SK-N-MC (cell line): ENCODE measurements at places on chromosomes 12 and 14.
A peak's percentile ranks its signal among the peaks of the same experiment; 100 is the strongest.

- DNase-seq = no peak
Observed at GRCh38 chr14:65549429-65549828, 136.9 kb downstream of the FUT8 start.

- DNase-seq = no peak
Observed at GRCh38 chr14:49898485-49898884, 5.6 kb downstream of the ARF6 start.

- DNase-seq = no peak
Observed at GRCh38 chr12:128848371-128848770, 4.9 kb upstream of the GLT1D1 start.

- DNase-seq = no peak
Observed at GRCh38 chr14:75976826-75977581, 4.8 kb downstream of the TGFB3 start.

GRCh38 chr12:119578112-119578511 lies 15.5 kb upstream of the TMEM233 start:
- DNase-seq = no peak

GRCh38 chr12:24360057-24360456 lies 410.6 kb upstream of the SOX5 start:
- DNase-seq = no peak

GRCh38 chr12:55188974-55189556 lies 31.8 kb upstream of the OR10A7 start:
- DNase-seq = peak; percentile 81

DNA sequence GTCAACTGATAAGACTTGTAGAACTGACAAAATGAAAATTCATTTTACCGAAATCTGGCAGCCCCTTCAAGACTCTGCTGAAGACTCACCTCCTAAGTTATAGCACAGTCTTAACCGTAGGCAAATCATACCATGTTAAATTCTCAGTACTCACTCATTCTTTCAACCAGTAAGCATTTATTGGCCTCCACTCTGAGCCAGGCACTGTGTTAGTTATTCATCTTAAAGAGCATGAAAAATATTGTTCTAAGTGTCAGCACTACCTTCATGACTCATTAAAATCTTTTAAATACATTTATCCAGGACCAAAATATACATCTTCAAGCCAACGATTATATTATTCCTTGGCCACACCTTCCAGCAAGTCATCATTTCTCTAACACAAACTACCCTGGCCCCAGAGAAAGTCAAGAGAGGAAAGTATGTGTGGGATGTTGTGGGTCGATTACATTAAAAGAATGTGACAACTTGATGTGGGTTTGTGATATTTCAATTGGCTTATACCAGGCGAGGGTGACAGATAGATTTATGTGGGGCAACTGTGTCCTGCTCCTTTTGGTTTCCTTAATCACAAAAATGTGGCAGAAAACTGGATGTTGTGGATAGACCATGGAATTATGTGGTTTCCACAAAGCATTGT lies 55.0 kb downstream of the TMEM30B start:
- DNase-seq = no peak

GRCh38 chr12:82600379-82600778 lies 86.3 kb upstream of the TMTC2 start:
- no peak for DNase-seq

GRCh38 chr12:89087876-89088275 lies 264.4 kb downstream of the DUSP6 start:
- no peak for DNase-seq

DNA sequence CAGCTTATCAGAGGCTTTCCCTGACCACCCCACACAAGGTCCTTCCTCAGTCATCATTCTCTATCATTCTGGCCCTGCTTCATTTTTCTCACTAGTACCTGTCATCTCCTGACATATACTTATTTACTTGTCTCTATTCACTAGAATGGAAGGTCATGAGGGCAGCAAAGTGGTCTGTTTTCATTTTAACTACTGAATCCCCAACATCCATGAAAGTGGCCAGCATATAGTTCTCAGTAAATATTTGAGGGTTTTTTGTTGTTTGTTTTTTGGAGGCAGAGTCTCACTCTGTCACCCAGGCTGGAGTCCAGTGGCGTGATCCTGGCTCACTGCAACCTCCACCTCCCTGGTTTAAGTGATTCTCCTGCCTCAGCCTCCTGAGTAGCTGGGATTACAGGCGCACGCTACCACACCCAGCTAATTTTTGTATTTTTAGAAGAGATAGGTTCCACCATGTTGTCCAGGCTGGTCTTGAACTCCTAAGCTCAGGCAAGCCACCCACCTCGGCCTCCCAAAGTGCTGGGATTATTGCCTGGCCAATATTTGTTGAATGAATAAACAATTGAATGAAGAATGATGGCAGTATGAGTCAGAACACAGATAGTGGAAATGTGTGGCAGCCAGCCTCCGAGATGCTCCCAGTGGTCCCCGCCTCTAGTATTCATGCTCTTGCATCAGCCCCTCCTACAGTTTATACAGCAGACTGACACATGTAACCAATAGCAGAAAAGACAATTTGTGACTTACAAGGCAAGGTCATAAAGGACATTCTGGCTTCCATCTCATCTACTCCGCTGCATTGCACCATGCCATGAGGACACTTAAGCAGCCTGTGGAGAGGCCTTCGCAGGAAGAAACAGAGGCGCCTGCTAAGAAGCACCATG lies 7.0 kb upstream of the ANO6 start:
- no peak for DNase-seq

DNA sequence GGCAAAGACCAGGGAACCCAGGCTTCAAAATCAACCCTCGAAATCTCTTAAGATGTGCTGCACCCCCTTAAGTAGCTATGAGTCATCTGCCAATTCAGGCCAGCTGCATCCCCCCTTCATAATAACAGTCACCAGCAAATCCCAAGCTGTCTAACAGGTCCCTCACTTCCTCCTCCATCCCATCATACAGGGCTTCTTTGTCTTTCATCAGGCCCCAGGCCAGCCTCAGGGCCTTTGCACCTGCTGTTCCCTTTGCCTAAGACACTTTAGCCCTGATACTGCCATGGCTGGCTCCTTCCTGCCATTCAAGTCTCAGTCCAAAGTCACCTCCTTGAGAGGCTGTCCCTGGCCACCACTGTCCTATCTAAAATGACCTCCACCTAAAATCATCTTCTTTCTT lies 4.0 kb downstream of the RASAL1 start:
- no peak for DNase-seq

DNA sequence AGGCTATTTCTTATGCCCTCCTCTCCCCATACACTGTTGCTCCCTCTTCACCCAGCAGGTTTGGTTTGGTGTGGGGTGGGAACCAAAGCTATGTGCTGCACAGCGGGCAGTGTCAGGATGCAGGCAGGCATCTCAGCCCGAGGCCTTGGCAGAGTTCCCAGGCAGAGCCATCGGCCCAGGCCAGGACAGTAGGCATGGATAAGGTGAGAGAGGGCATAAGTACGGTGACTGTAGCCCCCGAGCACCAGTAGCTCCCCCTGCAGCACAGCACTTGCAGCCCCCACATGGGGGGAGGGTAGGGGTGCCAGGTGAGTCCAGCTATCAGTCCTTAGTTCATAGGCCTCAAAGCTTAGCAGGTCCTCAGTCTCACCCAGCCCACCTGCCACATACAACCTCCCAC lies 7.2 kb downstream of the KLHL33 start:
- DNase-seq = no peak

DNA sequence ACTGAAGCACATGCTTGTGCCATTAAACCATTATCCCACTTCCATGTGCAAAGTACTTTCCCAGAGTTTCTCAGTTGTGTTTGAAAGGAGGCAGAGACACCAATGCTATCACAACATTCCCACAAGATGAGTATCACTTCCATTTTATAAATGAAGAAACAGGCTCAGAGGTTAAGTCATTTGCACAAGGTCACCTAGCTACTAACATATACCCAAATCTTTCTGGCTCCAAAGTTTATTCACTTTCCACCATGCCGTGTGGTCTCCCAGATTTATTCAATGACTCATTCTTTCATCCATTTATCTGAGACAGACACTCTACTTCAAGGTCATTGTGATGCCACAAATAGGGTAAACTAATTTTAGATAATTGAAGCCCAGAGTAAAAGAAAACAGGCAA lies 9.4 kb downstream of the ART4 start:
- no peak for DNase-seq

GRCh38 chr14:104724407-104724980 lies 465 bp downstream of the ADSS1 start:
- no peak for DNase-seq

DNA sequence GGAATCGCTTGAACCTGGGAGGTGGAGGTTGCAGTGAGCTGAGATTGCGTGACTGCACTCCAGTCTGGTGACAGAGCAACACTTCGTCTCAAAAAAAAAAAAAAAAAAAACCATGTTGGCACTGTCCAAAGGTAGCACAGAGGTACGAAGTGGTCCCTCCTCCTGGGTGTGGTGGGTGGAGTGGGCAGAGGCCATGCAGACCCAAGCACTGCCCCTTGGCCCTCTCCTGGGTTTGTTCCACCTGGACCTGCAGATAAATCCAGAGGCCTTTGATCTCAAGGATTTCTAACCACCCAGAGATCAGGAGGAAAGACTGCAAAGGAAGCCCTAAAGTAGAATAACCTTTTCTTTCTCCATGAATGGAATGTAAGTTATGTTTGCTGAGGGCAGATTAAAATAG lies 8.7 kb upstream of the GALNT6 start:
- DNase-seq = no peak

DNA sequence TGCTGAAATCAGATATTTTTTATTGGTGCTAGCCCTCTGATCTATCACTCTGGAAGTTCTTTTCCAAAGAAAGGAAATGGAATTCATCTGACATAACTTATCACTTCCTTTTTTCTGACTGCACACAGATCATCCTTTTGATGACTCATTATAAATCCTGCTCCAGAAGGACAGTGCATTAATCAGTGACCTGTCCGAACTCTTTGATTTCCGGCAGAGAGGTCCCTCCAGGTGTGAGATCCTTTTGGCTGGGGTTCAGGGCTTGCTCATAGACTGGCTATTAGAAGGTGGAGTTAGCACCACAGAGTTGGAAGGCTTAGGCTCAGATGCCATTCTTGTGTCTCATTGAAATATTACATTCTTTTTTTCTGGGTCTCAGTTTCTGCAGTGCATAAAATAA lies 328.2 kb downstream of the ZFP36L1 start:
- no peak for DNase-seq

DNA sequence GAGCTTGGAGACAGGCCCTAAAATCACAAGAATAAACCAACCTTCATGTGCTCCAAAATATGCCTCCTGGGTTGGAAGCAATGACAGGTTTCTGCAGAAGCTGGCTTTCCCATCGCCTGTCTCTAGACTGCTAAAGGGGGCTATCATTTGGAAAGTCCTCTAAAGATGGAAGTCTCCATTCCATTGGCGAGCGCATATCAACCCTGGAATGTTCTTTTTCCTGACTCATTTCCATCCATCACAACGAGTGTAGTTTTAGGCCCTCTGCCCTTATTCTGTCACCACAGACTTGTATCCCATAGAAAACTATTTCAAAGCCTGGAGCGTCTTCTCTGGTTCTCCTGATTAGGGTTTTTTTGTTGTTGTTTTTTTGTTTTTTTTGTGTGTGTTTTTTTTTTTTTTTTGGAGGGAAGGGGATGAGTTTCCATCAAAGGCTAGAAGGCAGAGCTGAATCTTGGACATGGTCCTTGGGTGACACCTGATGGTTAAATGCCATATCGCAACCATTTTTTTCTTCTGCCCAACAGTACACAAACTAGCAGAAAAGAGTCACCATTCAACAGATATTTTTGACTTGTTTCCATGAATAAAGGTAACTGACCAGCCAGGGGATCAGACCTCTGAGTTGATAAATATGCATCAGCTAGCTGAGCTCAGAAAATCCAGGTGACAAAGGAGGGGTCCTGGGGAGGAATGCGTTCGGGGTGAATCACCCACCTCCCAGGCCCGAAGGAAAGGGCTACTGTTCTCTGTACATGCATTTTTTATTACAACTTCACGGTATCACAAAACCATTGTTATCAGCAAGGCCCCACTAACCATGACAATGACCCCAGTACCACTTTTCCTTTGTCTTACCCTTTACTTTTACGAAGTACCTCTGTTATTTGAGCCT lies 40.5 kb downstream of the KCNA5 start:
- DNase-seq = no peak

DNA sequence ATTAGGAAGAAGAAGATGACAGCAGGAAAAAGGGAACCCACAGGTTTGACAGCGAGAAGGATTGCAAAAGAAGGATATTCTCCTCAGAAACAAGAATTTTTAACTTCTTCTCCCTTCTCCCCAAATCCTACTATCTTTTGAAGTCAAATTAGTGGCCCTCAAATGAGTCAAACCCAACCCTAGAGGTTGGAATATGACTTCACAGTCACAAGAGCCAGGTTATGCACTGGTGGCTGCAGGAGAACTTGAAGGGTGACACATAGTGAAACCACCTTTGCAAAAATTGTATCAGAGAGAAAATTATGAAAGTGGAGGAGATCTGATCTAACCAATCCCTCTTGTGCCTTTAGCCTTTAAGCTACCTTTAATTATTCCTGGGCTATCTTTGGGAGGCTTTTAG lies 386.2 kb upstream of the CCDC196 start:
- DNase-seq = no peak

DNA sequence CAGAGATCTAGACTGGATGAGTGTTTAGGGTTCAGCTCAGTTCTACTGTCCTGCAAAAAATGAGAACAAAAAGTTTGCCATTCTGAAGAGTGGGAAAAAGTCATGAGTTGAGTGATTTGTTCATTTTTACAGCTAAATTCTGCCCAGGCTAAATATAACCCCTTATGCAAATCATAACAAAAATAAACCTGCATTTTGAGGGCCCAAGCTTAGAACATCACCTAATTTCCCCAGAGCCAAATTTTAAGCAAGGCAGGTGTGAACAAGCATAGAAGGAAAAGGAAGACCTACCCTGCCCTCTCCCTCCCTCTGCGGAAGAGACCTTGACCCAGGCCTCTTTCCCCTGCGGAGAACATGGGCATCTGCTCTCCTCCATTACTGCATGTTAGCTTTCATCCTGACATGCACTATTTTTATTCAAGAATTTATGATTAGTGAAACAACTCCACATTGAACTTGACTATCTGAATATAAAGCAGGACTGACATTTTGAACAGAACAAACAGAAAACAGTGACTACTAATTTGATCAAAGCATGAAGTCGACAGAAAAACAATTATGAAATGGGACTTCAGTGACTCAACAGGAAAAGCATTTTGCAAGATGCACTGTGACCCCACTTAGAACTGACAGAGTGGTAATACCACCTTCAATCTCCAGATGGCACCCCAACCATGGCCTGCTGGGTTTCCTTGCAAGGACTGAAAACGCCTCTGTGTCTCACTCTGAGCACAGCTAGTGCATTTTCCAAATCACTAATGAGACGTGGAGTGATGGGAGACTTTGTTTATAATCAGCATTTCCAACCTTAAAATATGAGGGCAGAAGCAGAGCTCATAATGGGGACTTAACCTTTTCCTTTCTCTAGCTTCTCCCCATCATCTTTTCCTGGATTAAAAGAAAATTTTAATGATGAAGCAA lies 30.9 kb upstream of the SELPLG start:
- peak; percentile 88 for DNase-seq

- no peak for DNase-seq
Observed at GRCh38 chr14:25226214-25226613, 176.3 kb upstream of the STXBP6 start.

- DNase-seq = no peak
Observed at GRCh38 chr12:99389751-99390150, 257.8 kb upstream of the GARIN6 start.
